NCI-H748 treated with DMSO at 0.1 percent for 48 hours (cell line): ENCODE measurements at places on chromosomes 12 and 14.

DNA sequence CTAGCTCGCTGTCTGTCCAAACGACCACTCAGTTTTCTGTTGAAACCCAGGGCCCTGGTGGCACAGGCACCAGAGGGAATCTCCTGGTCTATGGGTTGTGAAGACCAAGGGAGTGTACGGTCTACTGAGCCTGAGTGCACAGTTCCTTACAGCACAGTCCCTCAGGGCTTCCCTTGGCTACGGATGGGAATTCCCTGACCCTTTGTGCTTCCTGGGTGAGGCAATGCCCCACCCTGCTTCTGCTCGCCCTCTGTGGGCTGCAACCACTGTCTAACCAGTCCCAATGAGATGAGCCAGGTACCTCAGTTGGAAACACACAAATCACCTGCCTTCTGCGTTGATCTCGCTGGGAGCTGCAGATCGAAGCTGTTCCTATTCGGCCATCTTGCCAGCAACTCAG, 22.6 kb downstream of the GPHN start:
- DNase-seq = no peak

DNA sequence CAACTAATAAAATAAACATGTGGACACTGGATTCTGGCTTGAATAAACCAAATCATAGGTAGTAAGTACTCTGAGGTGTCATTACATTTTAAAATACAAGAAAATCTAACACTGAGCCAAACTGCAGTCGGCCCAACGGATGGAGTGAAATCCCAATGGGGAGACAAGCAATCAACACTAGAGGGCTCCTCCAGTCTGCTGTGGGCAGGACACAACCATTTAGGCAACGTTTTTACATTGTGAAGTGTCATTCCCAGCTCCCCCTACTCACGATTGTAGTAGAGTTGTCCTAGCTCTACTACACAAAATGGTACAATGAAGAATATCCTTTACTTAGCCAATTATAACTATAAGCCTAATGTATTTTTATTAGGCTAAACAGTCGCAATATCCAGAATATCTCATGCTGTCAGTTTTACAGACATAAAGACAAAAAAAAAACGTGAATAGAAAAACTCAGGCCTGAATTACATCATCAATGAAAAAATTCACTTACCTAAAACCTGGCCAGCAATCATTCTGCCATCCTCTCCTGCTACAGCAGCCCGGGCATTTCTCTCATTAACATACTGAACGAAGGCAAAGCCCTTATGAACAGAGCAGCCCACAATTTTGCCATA, 35.7 kb downstream of the HNRNPC start:
- DNase-seq = no peak

DNA sequence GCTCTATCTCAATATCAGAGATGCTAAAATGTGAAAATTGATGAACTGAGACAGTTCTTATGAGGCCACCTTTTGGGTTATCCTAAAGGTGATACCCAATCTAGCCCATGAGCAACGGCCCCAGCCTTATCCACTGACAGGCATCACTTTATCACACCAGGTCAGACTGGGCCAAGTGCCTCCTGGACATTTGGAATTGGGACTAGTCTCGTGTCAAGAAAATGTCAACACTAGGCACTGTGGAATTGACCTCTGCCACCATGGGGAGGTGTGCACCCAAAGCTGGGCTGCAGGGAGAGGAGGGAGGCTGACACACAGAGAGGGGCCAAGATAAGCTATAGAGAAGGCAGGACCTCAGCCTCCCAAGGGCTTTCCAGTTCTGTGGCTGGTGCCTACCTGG, 78.5 kb upstream of the ZFP36L1 start:
- no peak for DNase-seq

DNA sequence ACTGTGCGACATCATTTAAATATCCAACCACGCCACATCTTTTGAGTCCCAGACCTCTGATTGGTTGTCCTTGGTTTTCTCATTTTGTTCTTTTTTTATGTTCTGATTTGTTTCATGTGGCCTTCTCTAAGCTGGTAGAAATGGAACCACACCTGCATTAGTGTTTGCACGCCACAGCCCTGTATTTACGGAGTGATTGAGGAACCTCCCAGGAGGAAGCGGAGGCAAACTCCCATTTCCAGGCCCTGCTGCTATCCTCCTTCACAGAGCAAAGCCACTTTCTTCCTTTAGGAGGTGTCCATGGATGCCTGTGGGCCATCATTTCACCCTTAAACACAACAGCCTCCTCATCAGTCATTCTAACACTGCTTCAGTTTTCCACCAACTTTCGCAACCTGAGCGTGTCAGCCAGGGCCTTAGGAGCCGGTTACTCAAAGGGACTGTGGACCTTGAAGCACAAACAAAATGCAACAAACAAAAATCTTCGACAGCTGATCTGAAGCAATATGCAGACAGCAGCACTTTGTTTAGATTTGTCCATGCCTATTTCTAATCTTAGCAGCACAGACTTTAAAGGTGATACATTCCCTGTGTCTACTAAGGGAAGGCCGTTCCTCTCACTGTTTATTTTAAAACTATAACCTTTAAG, 1258.1 kb upstream of the TMEM132C start:
- no peak for DNase-seq

DNA sequence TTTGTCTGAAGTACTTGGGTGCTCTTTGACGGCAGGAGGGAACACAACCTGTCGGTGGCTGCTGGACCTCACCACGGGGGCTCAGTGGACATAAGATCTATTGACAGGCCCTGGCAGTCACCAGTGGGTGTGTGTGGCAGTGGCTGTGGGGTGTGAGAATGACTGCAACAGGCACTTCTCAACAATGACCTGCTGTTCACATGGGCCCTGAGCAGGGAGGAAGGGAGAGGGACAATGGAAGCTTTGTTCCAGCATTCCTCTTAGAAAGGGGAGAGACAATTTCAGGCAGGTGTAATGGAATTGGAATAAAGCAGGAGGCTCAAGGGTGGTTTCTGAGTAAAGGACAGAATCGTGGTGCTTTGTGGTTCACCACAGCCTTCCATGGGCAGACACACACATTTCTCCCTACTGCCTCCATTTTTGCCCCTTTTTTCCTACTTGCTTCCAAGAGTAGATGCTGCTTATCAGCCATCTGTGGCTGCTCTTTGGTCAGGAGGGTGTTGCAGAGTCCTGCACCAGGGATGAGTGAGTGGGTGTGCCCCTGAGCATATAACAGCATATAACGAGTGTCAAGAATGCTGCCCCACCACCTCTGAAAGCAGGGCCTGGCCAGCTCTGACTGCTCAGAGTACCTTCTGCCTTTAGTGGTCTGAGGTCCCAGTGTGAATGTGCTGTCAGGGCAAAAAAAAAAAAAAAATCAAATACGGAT, 267.7 kb downstream of the RASSF9 start:
- DNase-seq = no peak

DNA sequence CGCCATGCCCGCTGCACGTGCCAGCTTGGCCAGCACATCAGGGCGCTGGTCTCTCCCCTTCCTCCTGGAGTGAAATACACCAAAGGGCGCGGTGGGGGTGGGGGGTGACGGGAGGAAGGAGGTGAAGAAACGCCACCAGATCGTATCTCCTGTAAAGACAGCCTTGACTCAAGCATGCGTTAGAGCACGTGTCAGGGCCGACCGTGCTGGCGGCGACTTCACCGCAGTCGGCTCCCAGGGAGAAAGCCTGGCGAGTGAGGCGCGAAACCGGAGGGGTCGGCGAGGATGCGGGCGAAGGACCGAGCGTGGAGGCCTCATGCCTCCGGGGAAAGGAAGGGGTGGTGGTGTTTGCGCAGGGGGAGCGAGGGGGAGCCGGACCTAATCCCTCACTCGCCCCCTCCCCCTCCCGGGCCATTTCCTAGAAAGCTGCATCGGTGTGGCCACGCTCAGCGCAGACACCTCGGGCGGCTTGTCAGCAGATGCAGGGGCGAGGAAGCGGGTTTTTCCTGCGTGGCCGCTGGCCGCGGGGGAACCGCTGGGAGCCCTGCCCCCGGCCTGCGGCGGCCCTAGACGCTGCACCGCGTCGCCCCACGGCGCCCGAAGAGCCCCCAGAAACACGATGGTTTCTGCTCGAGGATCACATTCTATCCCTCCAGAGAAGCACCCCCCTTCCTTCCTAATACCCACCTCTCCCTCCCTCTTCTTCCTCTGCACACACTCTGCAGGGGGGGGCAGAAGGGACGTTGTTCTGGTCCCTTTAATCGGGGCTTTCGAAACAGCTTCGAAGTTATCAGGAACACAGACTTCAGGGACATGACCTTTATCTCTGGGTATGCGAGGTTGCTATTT, 914 bp upstream of the CCND2 start:
- DNase-seq = no peak

DNA sequence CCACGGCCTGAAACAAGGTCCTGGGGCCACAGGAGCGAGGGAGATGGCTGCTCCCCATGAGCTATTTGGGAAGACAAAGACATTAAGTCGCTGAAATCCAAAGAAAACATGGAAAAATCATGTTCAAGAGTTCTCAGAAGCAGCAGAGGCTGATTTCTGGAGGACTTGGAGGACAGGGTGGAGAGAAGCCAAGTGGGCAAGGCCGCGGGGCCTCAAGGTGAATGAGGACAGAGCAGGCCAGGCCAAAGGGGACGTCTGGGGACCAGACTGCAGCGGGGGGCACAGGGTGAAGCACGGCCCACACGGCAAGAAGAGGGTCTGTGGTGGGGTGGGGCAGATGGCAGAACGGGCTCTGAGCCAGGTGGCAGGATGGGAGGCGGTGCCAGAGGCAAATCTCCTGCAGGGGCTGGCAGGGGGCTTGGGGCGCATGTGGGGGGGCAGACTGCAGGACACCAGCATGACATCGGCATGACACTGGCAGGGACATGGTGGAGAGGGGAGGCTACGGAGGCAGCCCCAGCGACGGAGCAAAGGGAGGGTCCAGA, 48.9 kb downstream of the RNF34 start:
- DNase-seq = no peak

DNA sequence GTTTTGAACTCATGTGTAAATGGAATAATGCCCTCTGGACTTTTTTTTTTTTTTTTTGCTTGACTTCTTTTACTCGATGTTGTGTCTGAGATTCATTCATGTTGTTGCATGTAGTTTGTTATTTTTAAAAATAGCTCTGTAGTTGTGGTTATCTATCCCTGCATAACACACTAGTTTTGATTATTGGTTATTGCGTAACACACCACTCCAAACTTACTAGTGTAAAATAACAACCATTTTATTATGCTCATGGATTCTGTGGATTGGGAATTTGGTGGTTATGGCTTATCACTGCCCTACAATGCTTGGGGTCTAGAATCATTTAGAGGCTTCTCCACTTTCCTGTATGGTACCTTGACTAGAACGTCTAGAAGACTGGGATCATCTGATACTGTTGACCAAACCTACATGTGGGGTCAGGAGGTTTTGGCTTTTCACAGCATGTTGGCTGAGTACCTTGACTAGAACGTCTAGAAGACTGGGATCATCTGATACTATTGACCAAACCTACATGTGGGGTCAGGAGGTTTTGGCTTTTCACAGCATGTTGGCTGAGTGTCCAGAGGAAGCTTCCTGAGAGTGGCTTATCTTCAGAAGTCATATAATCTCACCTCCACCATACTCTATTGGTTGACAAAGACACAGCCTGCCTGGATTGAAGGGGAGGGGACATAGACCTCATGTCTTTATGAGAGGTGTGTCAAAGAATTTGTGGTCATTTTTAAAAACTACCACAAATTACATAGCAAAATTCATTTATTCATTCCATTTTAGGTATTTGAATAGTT, 11.6 kb downstream of the VRK1 start:
- no peak for DNase-seq

DNA sequence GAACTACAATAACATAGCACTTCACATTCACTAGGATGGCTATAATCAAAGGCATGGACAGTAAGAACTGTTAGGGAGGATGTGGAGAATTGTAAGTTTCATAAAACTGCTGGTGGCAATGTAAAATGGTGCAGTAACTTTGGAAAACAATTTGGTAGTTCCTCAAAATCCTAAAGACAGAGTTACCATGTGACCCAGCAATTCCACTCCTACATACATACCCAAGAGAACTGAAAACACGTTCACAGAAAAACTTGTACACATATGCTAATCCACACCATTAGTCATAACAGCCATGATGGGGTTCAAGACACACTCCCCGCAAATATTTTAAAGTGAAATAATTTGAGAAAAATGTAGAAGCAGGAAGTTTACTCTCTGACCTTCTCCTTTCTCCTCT, 31.7 kb downstream of the GALC start:
- no peak for DNase-seq

- DNase-seq = no peak
Measured at GRCh38 chr14:78997811-78998210, 827.6 kb downstream of the NRXN3 start.

GRCh38 chr12:89072294-89073026, 279.8 kb downstream of the DUSP6 start:
- no peak for DNase-seq

DNA sequence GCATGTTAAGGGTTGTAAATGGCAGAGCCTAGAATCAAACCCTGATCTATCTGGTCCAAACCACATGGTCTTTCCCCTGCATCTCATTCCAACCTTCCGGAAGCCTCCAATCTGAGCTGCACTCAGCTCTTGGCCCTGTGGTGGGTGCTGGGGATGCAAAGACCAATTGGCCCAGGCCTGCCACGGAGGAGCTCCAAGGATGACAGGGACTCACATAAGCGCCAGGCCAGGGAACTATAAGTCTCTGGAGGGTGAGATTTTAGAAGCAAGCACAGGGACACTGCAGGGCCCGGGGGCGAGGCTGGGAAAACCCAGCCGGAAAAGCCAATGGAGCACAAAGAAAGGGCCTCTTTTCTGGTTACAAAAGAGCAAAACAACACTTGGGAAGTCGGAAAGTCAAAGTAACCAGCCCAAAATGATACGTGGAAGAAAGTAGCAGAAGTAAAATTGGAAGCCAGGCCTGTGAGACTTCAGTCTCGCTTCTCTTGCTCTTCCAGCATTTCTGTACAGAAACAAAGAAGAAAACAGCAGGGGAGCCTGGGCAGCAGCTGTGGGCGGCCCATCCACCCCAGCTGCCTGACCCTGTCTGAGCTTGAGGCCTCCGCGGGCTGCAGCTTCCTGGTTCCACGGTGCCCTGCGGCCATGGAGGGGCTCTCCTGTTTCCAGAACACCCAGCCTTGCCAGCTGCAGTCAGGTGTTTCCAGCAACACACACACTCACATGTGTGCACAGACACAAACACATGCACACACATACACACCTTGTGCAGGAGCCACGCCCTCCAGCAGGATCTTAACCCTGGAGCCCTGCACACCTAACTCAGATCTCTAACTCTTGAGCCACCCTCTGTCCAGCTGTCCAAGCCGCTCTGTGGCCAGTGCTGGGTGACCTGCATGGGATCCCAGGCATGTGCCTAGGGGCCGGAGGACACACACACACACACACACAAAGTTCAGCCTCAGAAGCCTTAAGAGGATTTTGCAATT, 178.2 kb downstream of the BCL11B start:
- DNase-seq = no peak
